ENCODE measurements at places on chromosomes 12 and 14.
A peak's percentile ranks its signal among the peaks of the same experiment; 100 is the strongest.

DNA sequence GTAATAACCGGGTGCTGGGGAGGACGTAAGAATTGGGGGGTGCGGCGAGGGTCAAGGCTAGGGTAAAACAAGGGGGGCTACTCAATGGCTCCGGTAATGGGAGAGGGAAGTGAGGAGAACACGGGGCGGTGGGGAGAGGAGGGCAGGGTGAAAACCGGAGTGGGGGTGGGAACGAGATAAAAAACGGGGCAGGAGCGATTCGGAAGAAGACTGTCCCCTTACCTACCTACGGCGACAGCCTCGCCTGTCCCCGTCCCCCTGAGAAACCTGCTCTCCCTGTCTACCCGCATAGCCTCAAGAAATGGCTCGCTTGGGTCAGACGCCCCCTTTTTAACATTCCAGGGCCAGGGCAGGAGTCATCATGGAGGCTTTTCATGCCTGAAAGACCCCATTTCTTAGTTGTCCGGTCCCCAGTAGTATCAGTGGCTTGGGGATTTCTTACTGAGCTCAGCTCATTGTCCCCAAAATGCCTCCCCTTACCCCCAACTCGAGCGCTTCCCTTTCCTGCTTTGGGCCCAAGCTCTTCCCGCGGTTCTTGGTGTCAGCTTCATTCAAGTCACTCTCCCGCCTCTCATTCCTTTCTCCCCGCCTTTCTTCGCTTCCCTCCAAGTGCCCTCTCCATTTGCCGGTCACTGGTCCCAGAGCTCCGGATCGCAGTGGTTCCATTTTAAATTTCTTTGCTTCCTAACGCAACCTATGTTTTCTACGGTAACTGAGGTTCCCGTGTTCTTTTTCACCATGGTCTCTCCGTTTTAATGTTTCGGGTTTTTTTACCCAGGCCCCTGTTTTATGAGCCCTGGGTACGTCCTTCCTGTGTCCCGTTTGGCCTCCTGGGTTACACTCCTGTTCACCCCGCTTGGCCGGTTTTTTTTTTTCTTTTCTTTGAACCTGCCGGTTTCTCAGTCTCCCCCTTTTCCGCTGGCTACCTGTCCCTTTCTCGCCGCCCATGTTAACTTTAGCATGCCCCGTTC is 1.2 kb upstream of the WSB2 start:
- DNase-seq = peak; percentile 45

DNA sequence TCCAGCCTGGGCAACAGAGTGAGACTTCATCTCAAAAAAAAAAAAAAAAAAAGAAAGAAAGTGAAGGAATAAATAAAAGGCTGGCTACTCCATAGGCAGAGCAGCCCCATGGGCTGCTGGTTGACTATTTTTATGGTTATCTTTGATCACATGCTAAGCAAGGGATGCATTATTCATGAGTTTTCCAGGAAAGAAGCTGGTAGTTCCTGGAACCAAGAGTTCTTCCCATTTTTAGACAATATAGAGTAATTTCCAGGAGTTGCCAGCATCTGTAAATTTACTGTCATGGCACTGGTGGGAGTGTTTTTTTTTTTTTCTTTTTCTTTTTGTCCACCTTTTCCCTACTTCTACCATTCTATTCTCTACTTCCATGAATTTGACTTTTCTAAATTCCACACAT is 24.2 kb downstream of the FGD4 start:
- DNase-seq = no peak

GRCh38 chr14:76763096-76764041 is 2.1 kb downstream of the VASH1 start:
- DNase-seq = no peak

DNA sequence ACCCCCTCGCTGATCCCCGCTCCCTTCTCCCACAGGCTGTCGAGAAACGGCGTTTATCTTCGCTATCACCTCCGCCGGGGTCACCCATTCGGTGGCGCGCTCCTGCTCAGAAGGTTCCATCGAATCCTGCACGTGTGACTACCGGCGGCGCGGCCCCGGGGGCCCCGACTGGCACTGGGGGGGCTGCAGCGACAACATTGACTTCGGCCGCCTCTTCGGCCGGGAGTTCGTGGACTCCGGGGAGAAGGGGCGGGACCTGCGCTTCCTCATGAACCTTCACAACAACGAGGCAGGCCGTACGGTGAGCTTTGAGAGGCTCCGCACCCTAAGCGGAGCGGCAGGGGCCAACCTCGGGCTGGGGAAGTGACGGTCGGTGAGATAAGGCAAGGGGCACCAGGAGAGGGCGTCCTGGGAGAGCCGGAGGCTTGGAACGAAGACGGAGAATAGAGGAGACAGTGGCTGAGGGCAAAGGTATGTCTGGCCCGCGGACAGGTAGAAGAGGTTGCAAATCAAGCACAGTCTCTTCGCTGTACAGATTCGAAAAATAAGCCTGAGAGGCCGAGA is 2.3 kb downstream of the WNT1 start:
- DNase-seq = no peak

- DNase-seq = no peak
These were observed 25.1 kb upstream of the ZNF268 start for GRCh38 chr12:133156125-133156690.

- no peak for DNase-seq
These were observed 850 bp upstream of the ZNF385A start for GRCh38 chr12:54385251-54385914.

DNA sequence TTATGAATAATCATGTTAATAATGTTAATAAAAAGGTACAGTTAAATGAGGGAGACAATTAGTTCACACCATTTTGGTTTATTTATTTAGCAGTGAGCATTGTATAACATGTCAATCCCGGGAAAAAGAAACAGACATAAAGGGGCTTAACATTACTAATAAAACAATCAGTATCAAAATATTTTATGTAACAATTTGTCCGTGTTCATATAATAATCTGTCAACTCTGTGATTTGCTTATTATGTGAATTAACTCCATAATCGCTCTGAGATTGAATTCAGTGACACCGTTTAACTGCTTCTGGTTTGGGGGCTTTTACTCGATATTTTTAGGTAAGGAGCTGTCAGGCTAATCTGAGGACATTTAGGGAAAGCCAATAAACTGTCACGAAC is 95.8 kb upstream of the HMGA2 start:
- no peak for DNase-seq

DNA sequence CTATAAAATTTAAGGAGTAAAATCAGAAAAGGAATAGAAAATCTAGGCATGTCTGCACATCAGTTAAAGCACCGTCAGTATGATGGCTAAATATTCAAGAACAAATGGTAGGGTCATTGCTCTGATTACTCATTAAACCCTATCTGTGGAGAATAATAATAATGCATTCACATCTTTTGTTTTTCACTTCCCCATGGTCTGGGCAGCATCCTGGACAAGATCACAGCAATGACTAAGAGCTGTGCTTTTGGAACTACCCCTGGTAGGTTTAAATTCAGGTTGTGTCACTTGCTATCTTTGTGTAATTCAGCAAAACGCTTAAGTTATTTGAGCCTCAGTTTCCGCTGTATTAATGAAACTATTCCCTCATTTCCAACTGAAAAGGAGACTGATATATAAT is 33.1 kb downstream of the C12orf42 start:
- no peak for DNase-seq

DNA sequence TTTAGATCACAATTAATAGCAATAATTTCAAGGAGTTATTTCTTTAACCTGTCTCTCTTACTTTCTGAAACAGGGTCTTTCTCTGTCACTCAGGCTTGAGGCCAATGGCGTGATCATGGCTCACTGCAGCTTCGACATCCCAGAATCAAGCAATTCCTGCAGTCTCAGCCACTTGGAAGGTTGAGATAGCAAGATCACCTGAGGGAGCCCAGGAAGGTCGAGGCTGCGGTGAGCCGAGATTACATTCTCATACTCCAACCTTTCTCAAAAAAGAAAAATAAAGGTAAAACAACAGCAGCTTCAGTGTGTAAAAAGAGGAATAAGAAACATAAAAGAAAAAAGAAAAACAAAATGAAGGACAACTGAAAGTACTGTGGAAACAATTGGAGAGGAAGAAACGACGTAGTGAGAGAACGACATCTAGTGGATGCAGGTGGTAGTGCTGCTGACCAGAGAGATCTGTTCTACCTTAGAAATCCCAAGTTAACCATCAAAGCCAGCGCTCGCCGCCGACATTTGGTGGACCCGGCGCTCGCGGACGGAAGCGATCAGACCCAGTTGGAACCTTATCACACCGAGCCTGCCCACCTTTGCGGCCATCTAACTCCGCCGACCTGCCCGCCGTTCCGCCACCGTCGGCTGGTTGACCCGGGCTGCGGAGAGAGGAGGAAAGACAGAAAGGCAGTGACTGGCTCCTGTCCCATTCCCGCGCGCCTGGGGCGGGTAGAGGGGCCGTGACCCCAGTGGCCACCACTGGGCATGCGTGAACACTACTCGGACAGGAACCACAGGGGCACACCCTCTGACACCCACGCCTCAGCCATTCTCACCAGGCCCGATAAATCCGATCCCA is 196.1 kb downstream of the ALG10 start:
- DNase-seq = peak; percentile 45

DNA sequence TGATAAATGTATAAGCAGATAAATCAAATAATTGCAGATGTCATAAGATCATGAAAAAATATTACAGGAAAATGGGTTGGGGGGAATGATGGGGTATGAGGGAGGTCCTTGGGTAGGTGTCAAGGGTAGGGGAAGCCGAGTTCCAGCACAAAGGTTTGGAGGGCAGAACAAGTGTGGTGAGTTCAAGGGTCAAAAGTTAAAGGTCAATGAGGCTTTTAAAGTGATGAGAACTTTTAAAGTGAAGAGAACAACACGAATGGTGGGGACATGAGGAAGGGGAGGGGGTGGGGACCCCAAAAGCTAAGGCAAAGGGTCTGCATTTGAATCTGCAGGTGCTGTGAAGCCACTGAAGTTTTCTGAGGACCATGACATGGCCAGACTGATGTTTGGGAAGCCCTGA is 200.6 kb upstream of the NOS1 start:
- no peak for DNase-seq

- DNase-seq = no peak
These were observed 156.3 kb downstream of the ZFP36L1 start for GRCh38 chr14:68636597-68636996.

- DNase-seq = no peak
These were observed 4.4 kb upstream of the GPD1 start for GRCh38 chr12:50099302-50100008.

DNA sequence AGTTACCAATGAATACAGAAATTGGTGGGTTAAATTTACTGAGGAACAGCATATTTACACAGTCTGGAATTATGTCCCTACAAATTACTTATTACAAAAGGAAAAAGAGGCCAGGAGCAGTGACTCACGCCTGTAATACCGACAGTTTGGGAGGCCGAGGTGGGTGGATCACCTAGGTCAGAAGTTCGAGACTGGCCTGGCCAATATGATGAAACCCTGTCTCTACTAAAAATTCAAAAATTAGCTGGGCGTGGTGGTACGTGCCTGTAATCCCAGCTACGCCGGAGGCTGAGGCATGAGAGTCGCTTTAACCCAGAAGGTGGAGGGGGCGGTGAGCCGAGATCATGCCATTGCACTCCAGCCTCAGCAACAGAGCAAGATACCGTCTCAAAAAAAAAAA is 52.6 kb downstream of the HECTD1 start:
- DNase-seq = no peak

GRCh38 chr12:111174251-111174960 is 194.5 kb downstream of the PHETA1 start:
- DNase-seq = peak; percentile 30

DNA sequence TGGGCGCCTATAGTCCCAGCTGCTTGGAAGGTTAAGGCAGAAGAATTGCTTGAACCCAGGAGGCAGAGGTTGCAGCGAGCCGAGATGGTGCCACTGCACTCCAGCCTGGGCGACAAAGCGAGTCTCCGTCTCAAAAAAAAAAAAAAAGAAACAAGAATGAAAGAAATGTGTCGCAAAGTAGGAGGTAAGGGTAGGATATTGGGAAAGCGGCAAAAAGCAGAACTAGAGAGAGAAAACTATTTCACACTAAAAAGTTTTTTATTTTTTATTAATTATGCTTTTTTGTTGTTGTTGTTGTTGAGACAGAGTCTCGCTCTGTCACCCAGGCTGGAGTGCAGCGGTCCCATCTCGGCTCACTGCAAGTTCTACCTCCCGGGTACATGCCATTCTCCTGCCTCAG is 17.7 kb downstream of the SBNO1 start:
- no peak for DNase-seq

DNA sequence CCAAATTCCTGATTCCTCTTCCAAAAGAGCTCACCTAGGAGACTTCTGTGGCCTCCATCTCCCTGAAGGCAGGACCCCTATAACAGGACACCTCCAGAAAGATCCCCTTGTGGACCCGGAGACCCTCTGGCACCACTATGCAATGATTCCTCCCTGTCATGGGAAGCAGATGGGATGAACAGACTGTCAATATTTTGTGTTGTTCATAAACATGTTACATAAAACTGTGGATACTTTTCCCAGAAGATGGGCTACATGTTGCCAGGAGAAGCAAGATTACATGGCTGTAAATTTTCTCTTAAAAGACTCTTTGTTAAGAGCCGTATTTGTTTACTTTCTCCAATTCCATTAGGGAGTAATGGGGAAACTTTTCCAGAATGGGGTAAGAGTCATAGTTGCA is 52.1 kb downstream of the TUNAR start:
- no peak for DNase-seq

- DNase-seq = no peak
These were observed 451.8 kb upstream of the TBX3 start for GRCh38 chr12:115135800-115136211.

DNA sequence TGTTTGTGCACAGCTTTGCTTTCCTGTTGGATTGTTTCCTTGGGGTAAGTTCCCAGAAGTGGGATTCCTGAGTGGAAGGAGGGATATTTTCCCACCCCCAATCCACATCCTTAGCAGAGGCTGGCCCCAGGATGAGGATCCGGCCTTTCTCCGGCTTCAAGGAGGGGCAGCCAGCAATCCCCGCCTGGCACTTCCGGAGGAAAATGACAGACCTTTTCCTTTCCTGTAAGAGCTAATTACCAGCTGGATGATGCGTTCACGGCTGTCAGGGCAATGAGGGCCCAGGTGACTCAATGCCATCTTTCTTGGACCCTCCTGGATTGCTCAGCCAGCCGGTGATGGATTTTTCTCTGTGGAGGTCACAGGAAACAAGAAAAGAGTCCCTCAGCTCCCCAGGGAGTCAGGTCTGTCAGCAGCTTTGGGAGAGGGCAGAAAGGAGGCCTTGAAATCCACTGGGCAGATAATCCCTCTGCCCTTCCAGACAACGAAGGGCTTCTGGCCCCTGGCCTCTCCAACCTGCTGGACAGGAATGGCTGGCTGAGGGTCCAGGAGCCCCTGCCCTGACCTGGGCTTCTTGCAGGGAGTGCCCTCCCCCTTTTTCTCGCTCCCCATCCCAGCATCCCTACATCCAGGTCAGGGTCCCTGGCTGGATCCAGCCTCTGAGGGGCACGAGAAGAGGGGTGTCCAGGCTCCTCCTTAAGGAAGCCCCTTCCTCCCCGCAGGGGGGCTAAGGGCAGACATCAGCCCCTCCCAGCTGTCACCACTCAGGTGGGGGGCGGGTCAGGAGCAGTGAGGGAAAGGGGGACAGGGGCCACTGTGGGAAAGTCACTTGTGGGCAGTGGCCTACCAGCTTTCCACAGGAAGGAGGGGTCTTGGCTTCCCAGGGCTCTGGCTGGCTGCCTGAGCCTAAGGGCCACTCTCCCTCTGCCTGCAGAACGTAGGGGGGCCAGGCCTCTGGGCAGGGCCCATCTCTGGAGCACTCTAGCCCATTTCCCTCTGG is 16.1 kb upstream of the CCDC85C start:
- peak; percentile 52 for DNase-seq
